ENCODE measurements at places on chromosomes 16 and 17.

DNA sequence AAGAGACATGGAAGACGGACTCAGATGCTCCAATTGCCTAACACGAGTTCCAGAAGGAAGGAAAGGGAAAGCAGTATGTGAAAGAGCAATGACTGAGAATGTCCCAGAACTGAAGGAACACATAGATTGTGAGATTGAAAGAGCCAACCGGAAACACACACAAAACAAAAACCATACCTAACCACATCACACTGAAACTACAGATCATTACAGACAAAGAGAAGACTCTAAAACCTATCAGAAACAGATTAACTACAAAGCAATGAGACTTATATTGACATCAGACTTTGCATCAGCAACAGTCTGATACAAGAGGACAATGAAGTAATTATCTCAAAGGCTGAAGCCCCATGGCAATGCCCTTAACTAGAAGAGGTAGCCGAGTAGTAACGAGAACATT is 45.6 kb upstream of the CLEC18B start:
- no peak for DNase-seq

- no peak for DNase-seq
These were observed 3.0 kb downstream of the EME1 start for GRCh38 chr17:50375858-50376538.

DNA sequence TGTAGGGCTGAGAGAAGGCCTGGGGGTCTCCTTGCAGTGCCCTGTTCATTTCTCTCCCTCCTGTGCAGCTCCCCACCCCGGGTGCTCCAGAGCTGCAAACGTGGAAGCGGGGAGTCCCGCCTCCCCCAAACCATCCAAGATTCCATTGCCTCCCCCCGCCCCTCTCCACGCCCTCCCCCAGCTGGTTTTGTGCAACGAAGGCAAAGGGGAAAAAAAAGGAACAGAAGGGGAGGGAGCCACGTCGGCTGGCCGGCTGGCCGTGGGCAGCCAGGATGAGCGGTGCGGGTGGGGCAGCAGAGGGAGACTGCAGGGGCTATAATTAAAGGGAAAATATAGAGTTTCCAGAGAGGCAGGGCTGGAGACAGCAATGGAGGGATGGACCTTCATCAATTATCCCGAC is 1.7 kb upstream of the COL1A1 start:
- no peak for DNase-seq

GRCh38 chr17:6669479-6670212 is 18.1 kb downstream of the C17orf100 start:
- DNase-seq: no peak

GRCh38 chr17:56679115-56679776 is 85.7 kb downstream of the NOG start:
- no peak for DNase-seq

DNA sequence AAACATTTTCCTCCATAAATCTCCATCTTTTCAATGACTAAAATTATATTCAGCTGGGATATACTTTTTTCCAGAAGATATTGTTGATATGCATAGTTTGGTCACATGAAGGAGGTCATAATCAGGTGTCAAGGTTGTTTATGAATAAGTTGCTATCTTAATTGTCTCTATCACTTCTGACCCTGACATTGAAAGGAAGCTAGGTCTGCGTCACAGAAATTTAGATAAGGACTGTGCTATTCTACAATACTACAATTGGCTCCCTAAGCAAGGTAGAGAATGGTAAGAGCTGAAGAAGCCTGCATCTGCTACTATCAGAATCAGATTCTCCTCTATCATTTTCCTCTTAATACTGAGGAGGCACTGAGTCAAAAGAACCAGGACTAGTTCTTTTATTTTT is 67.5 kb downstream of the CACNG1 start:
- DNase-seq: no peak

Measured in activated CD4-positive, alpha-beta T cell treated with anti-CD3 and anti-CD28 coated beads for 48 hours (primary cell).